NCI-H1105 (cell line): ENCODE measurements at places on chromosomes 12 and 14.

DNA sequence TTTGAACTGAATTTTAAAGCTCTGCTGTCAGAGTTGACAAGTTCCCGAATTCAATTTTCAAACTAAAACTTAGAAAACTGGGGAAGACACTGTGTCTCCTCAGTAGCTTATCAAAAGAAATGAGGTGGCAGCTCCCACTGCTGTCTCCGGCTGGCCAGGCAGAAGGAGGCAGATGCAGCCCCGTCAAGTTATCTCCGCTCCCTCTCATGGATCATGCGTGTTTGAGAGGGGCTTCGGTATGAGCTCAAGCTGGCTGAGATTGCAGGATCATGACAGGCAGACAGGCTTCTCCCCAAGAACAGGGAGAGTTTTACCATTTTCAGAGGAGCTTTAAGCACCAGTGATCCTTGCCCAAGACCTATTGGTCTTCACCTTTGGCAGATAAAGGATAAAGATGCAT lies 88.8 kb downstream of the NEDD1 start:
- no peak for DNase-seq

GRCh38 chr14:26382901-26383685 lies 214.7 kb downstream of the NOVA1 start:
- no peak for DNase-seq

DNA sequence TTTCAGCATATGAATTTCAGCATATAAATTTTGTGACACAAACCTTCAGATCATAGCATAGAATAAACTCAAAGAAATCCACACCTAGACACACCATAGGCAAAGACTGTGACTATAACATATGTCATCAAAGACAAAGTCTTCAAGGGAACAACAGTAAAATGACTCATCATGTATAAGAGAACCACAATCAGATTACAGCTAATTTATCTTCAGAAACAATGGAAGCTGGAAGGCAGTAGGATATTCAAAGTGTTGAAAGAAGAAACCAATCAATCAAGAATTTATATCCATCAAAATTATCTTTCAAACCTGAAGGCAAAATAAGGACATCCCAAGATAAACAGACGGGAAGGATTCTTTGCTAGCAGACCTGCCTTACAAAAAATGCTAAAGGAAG lies 29.0 kb downstream of the DLK1 start:
- DNase-seq = no peak

- DNase-seq = no peak
Measured at GRCh38 chr12:15662983-15663659, 126.1 kb downstream of the EPS8 start.

DNA sequence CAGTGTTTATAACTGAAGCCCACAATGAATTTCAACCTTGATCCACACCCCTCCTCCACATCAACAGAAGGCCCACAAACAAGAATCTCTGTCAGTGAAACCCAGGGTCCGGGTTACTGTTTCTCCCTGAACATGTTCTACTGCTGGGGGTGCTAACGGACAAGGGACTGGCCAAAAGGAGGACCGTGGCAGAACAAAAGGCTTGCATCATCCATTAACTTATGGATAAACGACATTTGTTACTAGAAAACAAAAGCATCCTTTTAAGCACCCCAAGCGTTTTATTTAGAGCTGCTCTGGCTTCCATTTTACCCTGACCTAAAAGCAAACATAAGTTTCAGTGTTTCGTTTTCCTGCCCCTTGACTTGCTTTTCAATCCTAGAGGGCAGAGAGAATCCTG lies 32.2 kb downstream of the BRAP start:
- DNase-seq = no peak

DNA sequence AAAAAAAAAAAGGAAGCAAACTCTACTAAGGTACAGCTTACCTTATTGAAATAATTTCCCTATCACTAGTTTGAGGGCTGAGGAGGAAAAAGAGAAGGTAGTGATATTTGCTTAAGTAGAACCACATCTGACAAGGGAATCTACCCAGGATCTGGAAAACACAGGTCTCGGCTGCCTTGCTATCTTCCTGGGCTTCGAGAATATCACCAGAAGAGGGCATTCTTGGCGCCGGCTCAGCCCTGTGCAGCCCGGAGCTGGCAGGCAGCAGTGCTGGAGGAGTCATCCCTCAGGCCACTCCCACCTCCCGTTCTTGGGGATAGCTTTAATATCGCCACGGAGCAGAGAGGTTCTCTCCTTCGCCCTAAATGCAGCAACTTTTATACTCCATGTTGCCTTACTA lies 1181.2 kb downstream of the VRK1 start:
- peak; percentile 88 for DNase-seq

DNA sequence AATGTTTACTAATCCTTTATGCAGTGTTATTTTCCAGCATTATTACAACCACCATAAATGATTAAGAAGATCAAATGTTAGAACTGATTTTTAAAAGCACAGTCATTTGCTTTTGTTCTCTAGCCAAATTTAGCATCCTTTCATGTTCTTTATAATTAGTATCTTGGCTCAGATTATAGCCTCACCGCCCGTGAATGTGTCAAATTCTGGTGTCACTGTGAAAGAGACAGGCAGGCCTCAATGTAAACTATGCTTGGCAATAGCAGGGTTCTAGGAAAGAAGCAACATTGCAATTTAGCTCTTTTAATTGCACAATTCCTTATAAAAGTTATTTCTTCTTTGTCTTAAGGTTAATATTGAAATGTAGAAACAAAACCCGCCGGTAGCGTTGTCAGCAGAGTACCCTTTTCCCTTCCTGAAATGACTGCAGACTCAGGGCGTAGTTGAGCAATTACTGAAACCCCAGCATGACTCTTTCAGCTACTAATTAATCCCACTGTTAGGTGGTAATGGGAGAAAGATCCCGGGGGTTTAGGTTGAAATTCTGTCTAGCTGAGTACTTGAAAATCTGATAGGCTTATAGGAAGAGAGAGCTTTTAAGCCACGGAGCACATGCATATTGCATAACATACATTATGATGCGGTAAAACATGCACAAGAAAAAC lies 1600.5 kb upstream of the SEL1L start:
- no peak for DNase-seq

GRCh38 chr12:53065975-53066931 lies 12.9 kb downstream of the SPRYD3 start:
- DNase-seq = peak; percentile 45

- DNase-seq = no peak
Measured at GRCh38 chr12:4915752-4916151, 6.0 kb downstream of the KCNA1 start.

DNA sequence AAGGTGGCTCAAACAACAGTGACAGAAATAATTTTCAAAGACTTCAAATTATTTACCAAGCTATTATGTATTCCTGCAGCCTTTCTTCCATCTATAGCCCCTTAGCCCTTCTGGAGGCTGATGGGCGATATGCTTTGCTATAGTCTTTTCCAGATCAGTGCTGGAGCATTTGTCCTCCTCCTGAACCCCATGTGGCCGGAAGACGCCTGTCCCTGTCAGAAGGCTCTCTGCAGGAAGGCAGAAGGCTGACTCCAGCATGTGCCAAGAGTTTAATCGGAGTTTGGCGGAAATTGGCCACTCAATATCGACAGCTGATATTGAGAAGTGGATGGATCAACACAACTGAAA lies 49.3 kb upstream of the MAX start:
- no peak for DNase-seq

DNA sequence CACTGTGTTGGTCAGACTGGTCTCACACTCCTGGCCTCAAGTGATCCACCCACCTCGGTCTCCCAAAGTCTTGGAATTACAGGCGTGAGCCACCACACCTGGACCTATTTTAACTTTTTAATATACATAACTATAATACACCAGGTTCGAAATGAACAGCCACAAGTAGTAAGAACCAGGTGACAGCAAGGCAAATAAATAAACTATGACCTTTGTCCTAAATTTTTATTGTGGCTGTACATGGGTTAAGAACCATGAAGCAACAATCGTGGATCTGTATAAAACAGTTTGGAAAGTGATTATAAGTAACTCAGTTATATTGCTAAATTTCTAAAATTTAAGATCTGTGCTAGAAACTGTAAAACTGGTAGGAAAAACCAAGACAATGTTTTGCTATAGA lies 41.5 kb downstream of the GXYLT1 start:
- DNase-seq = no peak

GRCh38 chr12:29694002-29694401 lies 89.7 kb downstream of the TMTC1 start:
- DNase-seq = no peak

GRCh38 chr12:30707613-30708342 lies 12.1 kb upstream of the IPO8 start:
- DNase-seq = no peak

DNA sequence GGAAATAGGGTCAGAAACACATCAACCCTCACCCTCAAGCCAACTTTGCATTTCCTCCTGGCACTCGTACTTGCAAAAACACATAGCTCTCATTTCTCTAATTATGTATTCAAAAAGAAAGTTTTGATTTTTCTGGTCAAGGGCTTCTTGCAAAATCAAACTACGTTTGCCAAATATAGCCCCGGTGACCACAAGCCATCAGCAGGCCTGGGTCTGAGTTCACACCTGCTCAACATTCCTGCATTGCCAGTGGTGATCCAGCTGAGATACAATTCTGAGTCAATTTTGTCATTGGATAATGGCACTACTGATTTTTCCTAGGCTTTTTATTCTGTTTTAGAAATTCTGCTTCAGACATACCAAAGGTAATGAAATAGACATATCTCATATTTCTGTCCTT lies 10.7 kb upstream of the BHLHE41 start:
- DNase-seq = no peak

DNA sequence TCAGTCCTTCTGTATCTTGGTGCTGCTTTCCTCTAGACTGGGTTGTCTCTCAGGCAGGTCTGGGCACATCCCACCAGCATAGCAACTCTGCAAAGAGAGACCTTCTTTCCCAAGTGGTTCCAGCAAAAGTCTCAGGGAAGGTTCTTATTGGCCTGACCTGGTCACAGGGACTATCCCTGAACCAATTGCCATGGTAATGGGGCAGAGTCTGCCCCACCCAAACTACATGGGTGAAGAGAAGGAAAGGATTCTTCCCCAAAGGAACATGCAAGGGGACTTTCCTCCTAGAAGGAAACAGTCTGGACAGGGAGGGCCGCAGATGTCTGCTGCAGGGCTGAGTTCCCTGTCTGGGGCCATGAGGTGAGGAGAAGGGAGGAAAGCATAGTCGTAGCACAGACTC lies 122.2 kb upstream of the NCOR2 start:
- DNase-seq = no peak

- peak; percentile 96 for DNase-seq
Measured at GRCh38 chr14:78970677-78971076, 800.5 kb downstream of the NRXN3 start.

GRCh38 chr12:442235-442884 lies 17.4 kb upstream of the B4GALNT3 start:
- peak; percentile 51 for DNase-seq

DNA sequence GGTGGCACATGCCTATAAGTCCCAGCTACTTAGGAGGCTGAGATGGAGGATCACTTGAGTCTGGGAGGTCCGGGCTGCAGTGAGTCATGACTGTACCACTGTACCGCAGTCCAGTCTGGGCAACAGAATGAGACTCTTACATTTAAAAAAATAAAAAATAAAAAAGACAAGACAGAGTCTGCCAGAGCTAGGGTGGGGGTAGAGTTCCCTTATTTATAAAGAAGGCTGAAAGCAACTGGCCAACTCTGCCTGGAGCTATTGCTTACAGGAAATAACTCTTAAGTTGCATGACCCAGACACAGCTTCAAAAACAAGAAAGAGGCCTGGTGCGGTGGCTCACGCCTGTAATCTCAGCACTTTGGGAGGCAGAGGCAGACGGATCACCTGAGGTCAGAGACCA lies 31.5 kb downstream of the NUMB start:
- DNase-seq = no peak

- no peak for DNase-seq
Measured at GRCh38 chr12:97452230-97452629, 10.4 kb upstream of the RMST start.

- no peak for DNase-seq
Measured at GRCh38 chr12:13976880-13977279, 4.5 kb downstream of the GRIN2B start.

GRCh38 chr12:57896434-57897201 lies 44.7 kb upstream of the ATP23 start:
- DNase-seq = no peak

DNA sequence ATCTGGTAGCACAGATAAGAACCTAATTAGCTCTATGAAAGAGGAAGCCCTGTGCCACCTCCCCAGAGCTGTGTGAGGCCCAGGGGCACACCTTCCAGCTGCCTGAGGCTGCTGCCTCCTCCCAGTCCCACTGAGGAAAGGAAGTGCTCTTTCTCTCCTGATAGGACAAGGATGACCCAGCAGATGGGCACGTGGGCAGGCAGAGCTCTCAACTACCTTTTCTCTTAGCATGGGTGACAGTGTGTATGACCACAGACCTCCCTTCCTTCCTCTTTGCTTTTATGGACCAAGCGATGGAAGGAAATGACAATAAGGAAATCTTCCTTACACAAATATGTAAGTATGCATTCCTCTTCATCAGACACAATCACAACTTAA lies 127.6 kb upstream of the AMIGO2 start:
- no peak for DNase-seq

DNA sequence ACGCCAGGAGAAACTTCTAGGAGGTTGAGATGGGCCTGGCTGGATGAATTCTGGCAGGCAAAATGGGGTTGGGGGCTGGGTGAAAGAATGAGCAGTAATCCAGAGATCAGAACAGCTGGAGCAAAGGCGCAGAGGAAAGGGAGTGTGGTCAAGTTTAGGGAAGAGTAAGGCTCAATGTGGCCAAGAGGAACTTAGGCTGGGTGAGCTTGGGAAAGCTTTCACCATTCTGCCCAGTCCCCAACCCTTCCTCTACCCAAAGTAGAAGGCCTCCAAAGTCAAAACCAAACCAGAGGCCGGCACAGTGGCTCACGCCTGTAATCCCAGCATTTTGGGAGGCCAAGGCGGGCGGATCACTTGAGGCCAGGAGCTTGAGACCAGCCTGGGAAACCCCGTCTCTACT lies 10.2 kb upstream of the RABGGTA start:
- DNase-seq = no peak

GRCh38 chr12:118680356-118680963 lies 300.9 kb upstream of the SRRM4 start:
- no peak for DNase-seq

DNA sequence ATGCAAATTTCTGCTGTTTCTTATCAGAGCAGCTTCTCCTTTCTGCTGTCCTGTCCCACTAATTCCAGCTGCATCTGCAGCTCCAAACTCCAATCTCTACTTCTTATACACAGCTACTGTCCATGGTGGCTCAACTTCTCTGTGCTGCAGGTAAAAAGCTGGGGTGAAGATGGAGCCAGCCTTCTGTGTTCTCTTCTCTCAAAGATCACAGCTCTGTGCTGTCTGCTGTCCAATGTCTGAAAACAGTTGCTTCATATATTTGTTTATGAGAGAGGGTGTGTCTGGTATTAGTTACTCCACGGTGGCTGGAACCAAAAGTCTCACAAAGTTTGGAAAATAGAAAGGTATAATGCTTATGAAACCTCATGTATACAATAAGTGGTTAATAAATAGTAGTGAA lies 445.8 kb upstream of the TBX3 start:
- DNase-seq = no peak

DNA sequence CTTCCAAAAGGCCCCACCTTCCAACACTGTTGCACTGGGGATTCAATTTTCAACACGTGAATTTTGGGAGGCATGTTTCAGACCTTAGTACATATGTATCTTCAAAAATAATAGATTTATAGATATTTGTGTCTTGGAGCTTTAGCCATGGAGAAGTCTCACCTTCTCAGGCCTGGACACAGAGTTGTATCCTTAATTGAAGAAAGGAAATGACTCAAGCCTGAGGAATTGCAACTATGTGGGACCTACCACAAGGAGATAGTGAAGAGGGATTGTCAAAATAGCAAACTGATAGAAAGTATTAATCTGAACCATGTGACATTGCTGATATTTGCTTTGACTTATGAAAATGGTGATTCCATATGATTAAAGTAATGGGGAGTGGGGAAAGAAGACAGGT lies 89.8 kb downstream of the ACSS3 start:
- no peak for DNase-seq

GRCh38 chr12:43807386-43807785 lies 1.3 kb upstream of the TWF1 start:
- DNase-seq = no peak
